ENCODE measurements at places on chromosomes 11 and 22. TPM values are rescaled to one million over a fixed set of nuclear protein-coding genes. Genes with fewer than 3 reads are reported as not detected.

- DNase-seq = peak; percentile 52
Observed at GRCh38 chr11:69249311-69250185, 44.4 kb upstream of the MYEOV start.

The LIN7C gene
- 52.4 TPM for total RNA-seq

The SLC37A2 gene
- 3.4 TPM for total RNA-seq

DNA sequence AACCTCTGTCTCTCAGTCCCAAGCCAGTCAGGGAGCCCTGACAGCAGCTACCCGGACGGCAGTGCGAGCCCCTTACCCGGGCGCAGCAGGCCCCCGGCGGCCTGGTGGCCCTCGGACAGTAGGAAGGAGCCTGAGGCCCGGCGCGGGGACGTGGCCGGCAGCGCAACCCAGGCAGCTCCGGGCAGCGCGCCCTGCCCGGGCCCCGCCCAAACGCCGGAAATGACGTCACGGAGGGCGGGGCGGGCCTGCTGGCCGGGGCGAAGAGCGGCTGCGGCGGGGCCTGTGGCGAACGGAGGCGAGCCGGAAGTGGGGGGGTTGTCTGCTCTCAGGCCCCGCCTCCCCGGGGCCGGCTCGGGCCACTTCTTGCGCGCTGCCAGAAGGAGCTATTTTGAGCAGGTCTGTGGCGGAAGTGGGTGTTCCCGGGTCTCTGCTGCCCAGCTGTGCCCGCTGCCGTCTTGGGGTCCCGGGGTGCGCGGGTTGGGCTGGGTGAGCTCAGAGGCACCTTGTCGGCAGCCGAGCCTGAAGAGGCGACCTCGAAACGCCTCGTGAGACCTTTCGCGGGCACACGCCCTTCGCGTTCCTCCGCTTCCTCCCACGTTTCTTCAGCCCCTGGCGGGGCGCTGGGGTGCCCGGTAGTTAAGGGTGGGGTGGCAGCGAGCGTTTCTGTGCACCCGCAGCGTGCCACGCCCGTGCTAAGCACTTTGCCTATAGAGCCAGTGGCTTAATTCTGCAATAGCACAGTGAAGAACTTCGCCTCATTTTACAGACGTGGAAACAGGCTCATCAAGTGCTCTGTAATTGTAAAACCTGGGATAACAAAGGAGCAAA lies at the start of gene C11orf24:
C11orf24 (minus strand) TSS at position 193 of the 828 bp plus-strand sequence. CDS start 8,206 bp downstream, outside the sequence.
- peak; percentile 98 for DNase-seq

DNA sequence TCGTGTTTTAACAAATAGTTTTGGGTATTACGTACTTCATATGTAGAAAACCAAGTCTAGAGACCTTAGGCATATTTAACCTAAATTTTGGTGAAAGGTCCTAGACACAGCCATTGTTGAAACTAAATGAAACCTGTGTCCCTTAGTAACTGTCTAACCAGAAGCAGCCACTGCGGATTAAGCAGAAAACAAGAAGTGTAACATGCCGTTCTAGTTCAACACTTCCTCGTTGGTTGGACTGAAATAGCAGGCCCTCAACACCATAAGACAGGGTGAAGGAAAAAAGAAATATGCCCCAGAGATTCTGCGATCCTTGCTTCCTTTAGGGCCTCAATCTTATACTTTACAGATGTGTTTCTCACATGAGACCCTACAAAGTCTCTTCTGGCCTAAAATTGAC lies 2.0 kb downstream of the NAA40 start:
- DNase-seq = no peak

DNA sequence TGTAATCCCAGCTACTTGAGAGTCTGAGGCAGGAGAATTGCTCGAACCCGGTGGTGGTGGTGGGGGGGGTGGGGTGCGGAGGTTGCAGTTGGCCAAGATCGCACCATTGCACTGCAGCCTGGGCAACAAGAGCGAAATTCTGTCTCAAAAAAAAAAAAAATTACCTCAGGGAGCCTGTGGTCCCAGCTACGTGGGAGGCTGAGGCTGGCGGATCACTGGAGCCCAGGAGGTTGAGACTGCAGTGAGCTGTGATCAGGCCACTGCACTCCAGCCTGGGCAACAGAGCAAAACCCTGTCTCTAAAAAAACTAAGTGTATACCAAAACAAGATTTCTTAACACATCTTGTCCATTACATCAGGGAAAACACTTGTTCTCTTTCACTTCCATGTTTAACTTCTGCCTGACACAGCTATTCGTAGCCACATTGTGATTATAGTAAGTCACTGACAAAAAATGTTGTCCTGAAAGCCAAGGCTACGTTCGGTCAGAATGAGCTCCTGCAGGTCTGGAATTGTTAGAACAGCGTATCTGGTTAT lies 1.4 kb downstream of the TMEM80 start:
- no peak for DNase-seq

The ARAP1 gene
- total RNA-seq = 78.5 TPM

GRCh38 chr22:27213294-27213693 lies 555.9 kb downstream of the MIAT start:
- DNase-seq = peak; percentile 76

The TRIM22 gene
- 64.8 TPM for total RNA-seq

GRCh38 chr11:74142624-74143023 lies 28.2 kb downstream of the C2CD3 start:
- DNase-seq = no peak

GRCh38 chr11:19679952-19680828 lies 32.4 kb upstream of the NAV2 start:
- DNase-seq = peak; percentile 96

The OR5B21 gene
- not detected for total RNA-seq

The RIBC2 gene
- total RNA-seq = not detected

- no peak for DNase-seq
Observed at GRCh38 chr11:125464270-125464662, 31.8 kb downstream of the FEZ1 start.

The CCDC89 gene
- 1.4 TPM for total RNA-seq

DNA sequence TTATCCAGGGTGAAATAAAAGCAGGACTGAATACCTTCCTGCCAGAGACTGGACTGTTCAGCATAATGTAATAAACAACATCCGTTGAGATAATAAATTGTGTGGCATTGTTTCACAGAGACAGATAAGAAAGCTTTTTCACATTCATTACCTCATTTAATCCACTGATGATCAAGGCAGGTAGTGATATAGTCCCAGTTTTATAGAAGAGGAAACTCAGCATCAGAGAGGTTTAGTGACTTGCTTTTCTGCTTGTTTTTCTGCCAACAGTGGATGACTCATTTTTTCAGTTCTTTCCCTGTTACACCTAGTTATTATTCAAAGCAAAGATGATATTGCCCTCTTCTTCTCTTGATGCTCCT lies 4.0 kb downstream of the MYO18B start:
- no peak for DNase-seq

GRCh38 chr22:43666457-43666856 lies 145.6 kb downstream of the EFCAB6 start:
- no peak for DNase-seq

- no peak for DNase-seq
Observed at GRCh38 chr11:2728663-2729332, 29.0 kb upstream of the KCNQ1OT1 start.

GRCh38 chr11:17931595-17931994 lies 81.3 kb downstream of the SERGEF start:
- DNase-seq = no peak

The KCNJ1 gene
- not detected for total RNA-seq

DNA sequence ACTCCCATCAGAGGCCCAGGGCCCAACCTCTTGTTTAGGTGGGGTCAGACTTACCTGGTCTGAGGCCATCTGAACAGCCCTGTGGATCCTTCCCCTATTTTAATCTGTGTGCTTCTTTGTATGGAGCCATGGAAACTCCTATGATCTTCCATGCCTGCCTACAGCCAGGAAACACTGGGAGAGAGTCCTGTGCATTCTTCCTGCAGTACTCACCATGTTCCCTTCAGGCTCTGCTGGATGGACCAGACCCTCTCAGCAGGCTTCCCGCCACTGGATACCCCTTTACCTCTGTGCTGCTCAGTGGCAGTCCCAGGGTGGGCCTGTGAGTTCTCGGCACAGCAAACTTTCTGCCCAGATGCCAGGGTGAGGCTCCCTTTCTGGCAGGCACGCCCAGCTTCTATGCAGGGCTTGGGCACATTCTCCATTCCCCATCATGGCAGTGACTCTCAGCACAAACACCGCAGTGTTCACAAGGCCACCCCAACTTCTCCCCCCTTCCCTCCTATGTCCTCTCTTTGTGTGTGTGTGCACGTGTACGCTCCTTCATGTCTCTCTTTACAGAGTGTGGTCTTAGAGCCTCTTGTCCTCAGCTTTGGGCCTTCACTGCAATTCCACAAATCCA lies 34.8 kb downstream of the NEU3 start:
- no peak for DNase-seq

The BTBD18 gene
- total RNA-seq = not detected

GRCh38 chr22:47928631-47929030 lies 1166.2 kb downstream of the TBC1D22A start:
- DNase-seq = no peak

DNA sequence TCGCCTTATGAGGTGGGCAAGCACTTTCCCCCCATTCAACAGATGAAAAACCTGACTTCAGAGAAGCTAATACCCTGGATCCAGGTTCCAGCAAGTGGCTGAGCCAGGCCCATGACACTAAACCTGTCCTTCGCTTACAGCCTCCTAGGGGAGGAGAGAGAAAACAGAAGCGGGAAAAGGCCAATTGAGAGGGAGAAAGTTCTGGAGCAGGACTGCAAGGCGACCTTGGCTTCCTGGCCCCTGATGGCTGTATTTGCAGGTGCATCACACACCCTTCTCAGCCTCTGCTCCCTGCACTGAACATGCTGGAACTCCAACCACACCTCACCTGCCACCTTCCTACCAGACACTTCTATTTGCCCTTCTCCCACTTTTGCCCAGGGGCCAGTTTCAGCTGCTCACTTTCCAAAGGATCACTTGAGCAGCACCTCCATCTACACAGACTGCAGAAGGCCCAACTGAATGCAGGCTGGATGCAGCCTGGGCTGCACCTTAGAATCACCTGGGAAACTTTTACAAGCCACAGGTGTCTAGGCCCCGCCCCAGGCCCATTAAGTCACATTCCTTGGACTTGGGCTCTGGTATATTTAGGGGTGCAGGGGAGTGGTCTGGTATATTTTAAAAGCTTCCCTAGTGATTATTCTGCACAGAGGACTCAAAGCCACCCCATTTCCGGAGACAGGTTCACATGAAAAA lies 14.3 kb upstream of the ADA2 start:
- DNase-seq = no peak

DNA sequence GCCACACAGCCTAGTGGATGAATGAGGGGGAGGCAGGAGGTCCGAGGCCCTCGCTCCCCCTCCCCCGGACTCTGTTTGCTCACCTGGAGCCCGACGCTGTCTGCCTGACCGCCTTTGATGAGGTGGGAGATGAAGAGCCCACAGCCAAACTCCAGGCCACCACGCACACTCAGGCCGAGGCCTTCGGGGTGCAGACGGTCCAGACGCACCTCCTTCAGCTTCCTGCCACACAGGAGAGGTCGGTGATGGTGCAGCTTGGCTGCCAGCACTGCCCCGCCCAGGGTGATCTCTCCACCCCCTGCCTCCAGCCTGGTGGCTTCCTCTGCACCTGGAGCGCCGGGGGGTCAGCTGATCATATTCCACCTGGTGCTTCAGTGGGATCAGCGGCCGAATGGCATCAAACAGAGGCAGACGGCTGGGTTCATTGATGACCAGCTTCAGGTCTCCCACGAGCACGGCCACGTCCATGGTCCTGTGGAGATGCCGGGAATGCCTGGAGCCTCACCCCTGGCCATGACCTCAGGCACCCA lies 13.1 kb downstream of the USH1C start:
- no peak for DNase-seq

GRCh38 chr22:20528405-20528978 lies 21.1 kb downstream of the MED15 start:
- no peak for DNase-seq

The GVQW3 gene
- 2.6 TPM for total RNA-seq

- no peak for DNase-seq
Observed at GRCh38 chr11:100682247-100682969, 4.7 kb upstream of the ARHGAP42 start.

DNA sequence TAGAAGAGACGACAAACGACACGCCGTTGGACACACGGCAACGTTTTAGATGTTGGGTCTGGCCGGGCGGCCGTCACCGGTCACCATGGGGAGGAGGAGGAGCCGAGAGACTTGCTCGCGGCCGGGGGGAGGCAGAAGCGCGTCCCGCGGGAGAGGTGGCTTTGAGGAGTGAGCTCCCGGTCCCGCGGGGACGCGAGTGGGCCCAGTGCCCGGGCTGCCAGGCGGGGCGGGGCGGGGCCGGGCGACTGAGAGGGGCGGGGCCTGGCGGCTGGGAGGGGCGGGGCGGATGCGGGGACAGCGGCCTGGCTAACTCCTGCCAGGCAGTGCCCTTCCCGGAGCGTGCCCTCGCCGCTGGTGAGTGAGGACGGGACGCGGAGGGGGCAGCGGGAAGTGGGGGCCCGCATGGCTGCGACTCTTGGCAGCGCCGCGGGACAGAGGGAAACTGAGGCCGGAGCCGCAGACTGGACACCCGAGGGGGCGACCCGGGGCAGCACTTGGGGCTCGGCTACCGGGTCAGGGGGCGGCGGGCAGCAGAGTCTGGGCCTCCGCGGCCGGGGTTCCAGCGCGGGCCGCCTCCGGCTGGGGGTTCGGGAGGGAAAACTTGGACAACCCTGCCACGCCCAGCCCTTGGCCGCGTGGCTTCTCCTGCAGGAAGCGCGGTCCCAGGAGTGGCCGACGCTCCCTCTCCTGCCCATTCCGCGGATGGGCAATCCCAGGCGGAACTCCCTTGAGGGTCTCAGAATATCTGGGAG lies at the start of gene TSPO:
TSPO (plus strand) TSS at position 309 of the 752 bp plus-strand sequence. CDS start 7,680 bp downstream, outside the sequence.
- DNase-seq = peak; percentile 90

The IFITM1 gene
- 93.7 TPM for total RNA-seq

- peak; percentile 92 for DNase-seq
Observed at GRCh38 chr11:8871171-8871775, 39.7 kb upstream of the AKIP1 start.

DNA sequence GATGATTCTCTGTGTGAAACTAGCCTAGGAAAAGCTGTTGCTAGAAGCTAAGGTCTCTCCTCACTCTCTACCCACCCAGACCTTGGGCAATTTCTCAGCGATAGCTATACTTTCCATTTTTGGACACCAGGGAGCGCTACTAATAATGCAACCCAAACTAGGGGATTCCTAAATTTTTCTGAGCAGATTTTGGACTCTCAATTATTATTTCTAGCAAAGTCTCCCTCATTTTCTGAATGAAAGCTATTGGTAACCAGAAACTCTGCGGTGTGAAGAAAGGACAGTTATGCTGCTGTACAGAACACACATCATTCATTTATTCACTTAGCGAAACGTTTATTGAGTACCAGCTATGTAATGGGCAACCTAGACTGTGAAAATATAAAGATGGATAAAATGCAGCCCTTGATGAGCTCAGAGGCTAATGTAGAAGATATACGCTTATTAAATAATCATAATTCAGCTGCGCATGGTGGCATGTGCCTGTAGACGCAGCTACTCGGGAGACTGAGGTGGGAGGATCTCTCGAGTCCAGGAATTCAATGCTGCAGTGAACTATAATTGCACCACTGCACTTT lies 6.1 kb upstream of the STIM1 start:
- no peak for DNase-seq

- DNase-seq = no peak
Observed at GRCh38 chr11:93532281-93532789, 10.9 kb downstream of the SMCO4 start.

- no peak for DNase-seq
Observed at GRCh38 chr11:112665291-112665690, 295.9 kb upstream of the NCAM1 start.

All from sigmoid colon (tissue), 7 donors.